Upper lobe of left lung (tissue), 6 donors: ENCODE measurements at places on chromosomes 11 and 22. TPM values are rescaled to one million over a fixed set of nuclear protein-coding genes. Genes with fewer than 3 reads are reported as not detected.

DNA sequence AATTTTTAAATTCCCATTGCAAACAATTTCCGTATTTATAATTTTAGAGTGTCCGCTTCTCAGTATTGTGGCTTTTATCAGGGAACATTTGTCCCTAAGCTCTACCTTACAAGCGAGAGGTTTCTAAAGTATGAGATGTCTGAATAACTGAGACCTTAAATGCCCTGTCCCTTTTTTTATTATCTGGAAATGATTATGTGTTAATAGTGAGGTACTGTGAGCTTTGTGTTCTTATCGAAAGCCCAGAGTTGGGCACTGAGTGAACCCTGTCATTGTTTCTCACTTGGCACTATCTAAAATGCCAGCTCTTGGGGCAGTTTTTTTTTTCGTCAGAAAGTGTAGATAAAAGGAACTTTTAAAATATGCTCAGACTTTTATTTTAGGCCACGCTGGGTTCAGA, 9.5 kb downstream of the CTTN start:
- H3K4me3 ChIP-seq: no peak overlapping the region
- no peak overlapping the region for H3K27ac ChIP-seq
- H3K36me3 ChIP-seq: peaks cover 62% of the 10 kb centered on the region
- no peaks in the 10 kb centered on the region for H3K27me3 ChIP-seq
- peaks cover under 1% of the 10 kb centered on the region for H3K4me1 ChIP-seq

- DNase-seq: no peak
- no peak overlapping the region for H3K4me3 ChIP-seq
- no peaks in the 10 kb centered on the region for H3K36me3 ChIP-seq
- H3K27ac ChIP-seq: no peak overlapping the region
These were observed 4.0 kb downstream of the PAX6 start for GRCh38 chr11:31806928-31807798.

DNA sequence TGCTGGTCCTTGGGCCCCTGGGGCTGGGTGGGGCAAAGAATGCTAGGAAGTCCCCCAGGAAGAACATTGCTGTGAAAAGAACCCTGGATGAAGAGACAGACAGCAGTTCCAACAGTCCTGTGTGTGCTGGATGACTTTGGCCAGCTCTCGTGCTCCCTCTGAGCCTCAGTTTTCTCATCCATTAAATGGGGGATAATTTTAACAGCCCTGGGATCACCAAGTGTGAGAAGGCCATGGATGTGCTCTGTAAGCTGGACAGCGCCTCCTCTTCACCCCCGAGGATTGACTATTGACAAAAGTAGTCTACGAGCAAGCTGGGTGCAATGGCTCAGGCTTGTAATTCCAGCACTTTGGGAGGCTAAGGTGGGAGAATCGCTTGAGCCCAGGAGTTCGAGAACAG, 2.5 kb downstream of the LARGE2 start:
- H3K27me3 ChIP-seq: peaks cover 14% of the 10 kb centered on the region
- peaks cover 16% of the 10 kb centered on the region for H3K4me1 ChIP-seq
- no peak overlapping the region for H3K4me3 ChIP-seq
- no peaks in the 10 kb centered on the region for H3K36me3 ChIP-seq
- no peak overlapping the region for H3K27ac ChIP-seq

GRCh38 chr11:134532921-134533421, 120.9 kb upstream of the B3GAT1 start:
- no peaks in the 10 kb centered on the region for H3K27me3 ChIP-seq
- DNase-seq: peak; percentile 68
- no peaks in the 10 kb centered on the region for H3K4me1 ChIP-seq
- no peaks in the 10 kb centered on the region for H3K36me3 ChIP-seq
- H3K27ac ChIP-seq: no peak overlapping the region

DNA sequence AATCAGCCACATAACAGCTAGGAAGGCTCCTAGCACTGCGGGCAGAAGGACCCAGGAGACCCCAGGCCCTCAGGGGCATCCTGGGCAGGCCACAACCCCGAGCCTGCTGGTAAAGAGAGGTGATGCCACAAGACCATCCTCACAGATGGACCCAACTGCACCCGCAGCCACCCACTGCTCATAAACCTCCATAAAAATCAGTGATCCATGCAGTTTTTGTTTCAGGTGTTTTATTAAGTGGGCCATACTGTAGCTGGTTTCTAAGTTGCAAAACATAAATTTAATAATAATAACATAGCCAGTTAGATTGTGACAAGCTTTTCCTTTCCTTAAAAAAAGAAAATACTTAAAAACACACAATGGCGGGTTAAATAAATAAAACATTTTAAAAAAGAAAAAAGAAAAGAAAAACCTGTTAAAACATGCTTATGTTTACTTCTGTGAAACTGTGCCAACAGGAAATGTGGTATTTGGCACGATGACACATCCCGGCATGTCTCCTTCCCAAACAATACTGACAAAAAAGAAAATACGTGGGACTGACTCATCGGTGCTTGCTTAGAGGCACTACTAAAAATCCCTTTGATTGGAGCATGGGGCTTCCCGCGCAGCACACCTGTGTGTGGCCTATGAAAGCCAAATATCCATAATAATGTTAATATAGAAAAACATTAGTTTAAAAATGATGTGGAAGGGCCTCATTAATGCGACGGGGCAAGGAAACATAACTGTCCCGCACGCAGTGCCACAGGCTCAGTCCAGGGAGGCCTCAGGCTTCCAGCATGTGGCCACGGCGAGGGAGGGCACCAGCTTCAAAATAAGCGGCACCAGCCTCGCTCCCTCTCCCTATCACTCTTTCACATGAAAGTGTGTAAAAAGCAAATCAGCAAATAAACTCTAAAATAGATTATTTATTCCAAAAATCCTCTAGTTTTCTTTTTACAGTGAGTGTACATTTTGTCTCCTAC, 47.5 kb upstream of the SCUBE2 start:
- peak overlapping the region; percentile 74 for H3K27ac ChIP-seq
- H3K27me3 ChIP-seq: no peaks in the 10 kb centered on the region
- H3K4me3 ChIP-seq: no peak overlapping the region

GRCh38 chr11:9739123-9739900, 75.4 kb downstream of the SWAP70 start:
- H3K4me3 ChIP-seq: no peak overlapping the region
- H3K27ac ChIP-seq: peak overlapping the region; percentile 5
- DNase-seq: no peak
- peaks cover 74% of the 10 kb centered on the region for H3K36me3 ChIP-seq

DNA sequence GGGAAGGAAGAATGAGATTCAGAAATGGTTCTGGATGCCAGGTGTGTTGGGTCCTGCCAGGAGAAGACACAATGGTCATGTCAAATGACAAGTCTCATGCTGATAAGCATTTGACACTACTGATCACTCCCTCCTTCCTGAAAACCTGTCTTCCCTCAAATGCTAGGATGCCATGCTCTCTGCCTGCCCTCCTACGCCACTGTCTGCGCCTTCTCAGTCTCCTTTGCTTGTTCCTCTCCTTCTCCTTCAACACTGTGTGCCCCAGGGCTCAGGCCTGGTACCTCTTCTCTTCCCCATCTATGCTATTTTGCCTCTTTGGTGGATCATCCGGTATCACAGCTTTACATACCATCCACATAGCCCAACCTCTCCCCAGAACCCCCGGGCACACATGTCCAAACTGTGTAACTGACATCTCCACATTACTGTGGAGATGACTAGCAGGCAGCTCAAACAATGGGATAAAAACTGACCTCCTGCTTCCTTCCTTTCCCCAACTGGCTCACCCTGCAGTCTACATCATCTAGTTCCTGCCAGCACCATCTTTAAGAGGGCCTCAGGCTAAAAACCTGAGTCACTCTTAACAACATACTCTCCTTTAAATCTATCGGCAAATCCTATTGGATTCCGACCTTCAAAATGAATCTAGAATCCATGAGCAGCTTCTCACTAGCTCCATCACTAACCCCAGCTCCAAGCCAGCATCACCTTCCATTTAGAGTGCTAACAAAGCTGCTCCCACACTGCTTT, 8.2 kb downstream of the AP1B1 start:
- peaks cover 21% of the 10 kb centered on the region for H3K4me1 ChIP-seq
- no peaks in the 10 kb centered on the region for H3K36me3 ChIP-seq
- DNase-seq: no peak
- no peaks in the 10 kb centered on the region for H3K27me3 ChIP-seq
- no peak overlapping the region for H3K4me3 ChIP-seq
- H3K27ac ChIP-seq: no peak overlapping the region

DNA sequence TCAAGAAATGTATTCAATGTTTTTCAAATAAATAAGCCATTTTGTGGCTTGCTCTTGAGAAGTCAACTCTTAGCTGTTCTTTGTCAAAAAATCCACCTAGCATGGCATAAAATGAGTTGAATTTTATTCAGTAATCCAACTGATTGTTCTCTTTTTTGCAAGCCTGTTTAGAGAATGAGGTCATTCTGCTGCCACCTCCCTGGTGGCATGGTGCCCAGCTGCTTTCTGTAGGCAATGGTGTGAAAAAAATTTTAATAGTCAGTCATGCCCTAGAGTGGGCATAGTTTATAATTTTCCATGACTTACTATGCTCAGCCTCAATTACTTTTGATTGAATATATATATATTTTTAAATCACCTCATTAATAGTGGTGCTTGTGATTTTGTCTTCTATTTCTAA, 177.2 kb downstream of the INSC start:
- H3K4me1 ChIP-seq: no peaks in the 10 kb centered on the region
- H3K36me3 ChIP-seq: no peaks in the 10 kb centered on the region
- no peak overlapping the region for H3K4me3 ChIP-seq
- DNase-seq: no peak

OR5M3 gene
- total RNA-seq: not detected
